ENCODE measurements at places on chromosomes 5 and 9.

- H3K4me3 ChIP-seq: no peak overlapping the region
- no peaks in the 10 kb centered on the region for H3K36me3 ChIP-seq
- no peak overlapping the region for H3K27ac ChIP-seq
- no peak for DNase-seq
- H3K27me3 ChIP-seq: no peaks in the 10 kb centered on the region
These were observed 9.1 kb downstream of the TYRP1 start for GRCh38 chr9:12702160-12702758.

DNA sequence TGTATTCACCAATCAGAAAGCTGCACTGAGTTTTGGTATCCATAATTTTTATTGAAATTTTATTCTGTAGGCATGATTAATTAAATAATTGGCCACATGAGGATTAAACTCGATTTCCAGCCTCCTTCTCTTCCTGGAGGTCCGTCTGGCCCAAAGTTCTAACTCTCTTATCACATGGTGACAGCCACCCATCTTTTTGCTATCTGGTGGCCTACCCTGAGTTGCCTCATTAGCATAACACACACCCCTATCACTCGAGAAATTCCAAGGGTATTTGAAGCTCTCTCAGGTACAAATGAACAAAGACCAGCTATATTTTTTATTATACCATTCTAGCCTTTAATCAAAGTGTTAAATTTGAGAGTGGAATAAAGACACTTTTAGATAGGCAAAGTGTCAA lies 57.7 kb downstream of the APC start:
- H3K4me1 ChIP-seq: peaks cover 2% of the 10 kb centered on the region
- no peak overlapping the region for H3K4me3 ChIP-seq
- DNase-seq: no peak
- H3K36me3 ChIP-seq: peaks cover 24% of the 10 kb centered on the region
- H3K27me3 ChIP-seq: no peaks in the 10 kb centered on the region

DNA sequence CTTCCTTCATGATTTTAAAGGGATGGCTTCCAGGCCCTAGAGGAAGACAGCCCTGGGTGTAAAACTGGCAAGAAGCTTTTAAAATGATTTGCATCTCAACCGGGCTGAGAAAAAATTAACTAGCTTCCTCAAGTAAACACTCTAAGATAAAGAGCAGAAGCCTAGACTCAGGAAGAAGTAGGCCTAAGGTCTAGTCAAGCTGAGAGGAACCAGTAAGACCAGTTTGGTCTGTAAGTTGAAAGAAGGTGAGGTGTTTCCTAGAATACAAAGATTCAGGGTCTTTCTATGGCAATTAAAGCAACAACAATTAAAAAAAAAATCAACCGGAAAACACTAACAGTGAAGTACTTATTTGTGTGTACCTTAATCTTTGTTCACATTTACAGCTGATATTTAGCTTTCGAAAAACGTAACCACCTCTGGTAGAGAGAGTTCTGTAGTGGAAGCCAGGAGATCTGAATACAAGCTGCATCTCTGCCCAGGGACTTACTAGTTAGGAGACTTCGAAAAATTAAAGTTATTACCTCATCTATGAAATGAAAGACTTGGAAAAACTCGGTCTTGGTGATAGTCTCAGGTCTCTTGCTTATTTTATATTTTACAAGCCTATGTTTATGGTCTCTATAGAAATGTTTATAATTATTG lies 75.7 kb downstream of the TUSC1 start:
- no peak for DNase-seq
- no peaks in the 10 kb centered on the region for H3K4me1 ChIP-seq
- no peaks in the 10 kb centered on the region for H3K27me3 ChIP-seq
- H3K36me3 ChIP-seq: no peaks in the 10 kb centered on the region
- H3K27ac ChIP-seq: no peak overlapping the region

GRCh38 chr9:110978516-110978915 lies 59.8 kb downstream of the LPAR1 start:
- no peak overlapping the region for H3K27ac ChIP-seq
- no peak overlapping the region for H3K4me3 ChIP-seq
- no peak for DNase-seq
- no peaks in the 10 kb centered on the region for H3K36me3 ChIP-seq

DNA sequence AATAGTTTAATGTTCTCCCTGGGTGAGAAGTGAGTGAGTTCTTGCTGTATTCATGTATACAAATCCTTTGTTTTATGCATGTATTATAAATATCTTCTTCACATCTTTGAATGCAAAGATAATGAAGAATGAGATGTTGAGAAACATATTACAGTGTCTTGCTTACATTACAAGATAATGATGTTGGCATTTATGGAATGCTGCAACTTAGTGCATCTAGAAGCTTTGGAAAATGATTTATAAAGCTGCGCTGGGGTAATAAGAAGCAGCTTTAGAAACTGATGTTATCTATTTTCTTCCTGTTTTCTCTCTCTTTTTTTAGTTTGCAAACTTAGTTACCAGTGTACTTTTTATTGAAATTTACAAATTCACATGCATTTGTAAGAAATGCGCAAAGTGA lies 673.4 kb downstream of the KCTD16 start:
- no peak overlapping the region for H3K4me3 ChIP-seq
- no peak overlapping the region for H3K27ac ChIP-seq
- no peak for DNase-seq

GRCh38 chr9:9099646-9100045 lies 1300.1 kb upstream of the DMAC1 start:
- no peaks in the 10 kb centered on the region for H3K27me3 ChIP-seq
- DNase-seq: no peak
- no peak overlapping the region for H3K4me3 ChIP-seq
- H3K27ac ChIP-seq: no peak overlapping the region
- H3K36me3 ChIP-seq: no peaks in the 10 kb centered on the region
